ENCODE measurements at places on chromosomes 2 and 18.

DNA sequence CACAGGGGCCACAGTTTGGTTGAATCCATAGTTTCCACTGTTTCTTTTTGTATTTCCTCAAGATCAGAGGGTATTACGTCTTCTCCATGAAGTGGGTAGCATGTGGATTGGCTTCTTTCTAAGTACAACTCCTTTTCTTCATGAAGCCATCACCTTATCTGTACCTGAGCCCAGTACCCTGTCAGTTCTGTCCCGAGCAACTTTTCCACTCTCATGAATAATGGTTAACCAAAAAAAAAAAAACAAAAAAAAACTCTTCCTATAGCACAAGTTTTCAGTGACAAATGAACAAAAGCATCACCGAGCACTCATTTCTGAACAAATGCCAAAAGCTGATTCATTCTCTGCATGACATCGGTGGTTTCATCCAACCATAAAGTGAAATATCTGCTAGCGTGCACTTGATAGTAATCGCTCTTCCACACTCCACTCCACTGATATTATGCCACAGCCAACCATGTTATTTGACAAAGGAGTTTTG is 53.0 kb upstream of the CCDC150 start:
- DNase-seq, result peak; percentile 83

DNA sequence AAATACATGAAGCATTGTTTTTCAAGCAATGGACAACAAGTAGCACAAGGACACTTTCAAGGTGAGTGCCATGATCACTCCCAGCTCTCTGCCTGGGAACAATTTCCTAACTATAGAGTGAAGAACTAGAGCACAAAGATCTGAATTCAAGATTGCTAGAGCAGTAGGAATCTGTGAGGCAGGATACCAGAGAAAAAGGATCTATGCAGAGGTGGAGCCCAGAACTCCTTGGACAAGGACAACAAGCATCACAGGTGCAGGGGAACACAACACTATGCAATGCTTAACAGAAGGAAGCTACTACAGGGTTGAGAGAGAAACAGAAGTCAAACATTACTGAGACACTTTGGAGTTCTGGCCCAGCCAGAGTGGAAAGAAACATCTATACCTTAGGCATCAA is 24.7 kb downstream of the ATL2 start:
- no peak for DNase-seq

GRCh38 chr2:29831560-29831959 is 89.8 kb downstream of the ALK start:
- DNase-seq, result no peak

GRCh38 chr2:129908721-129909373 is 70.6 kb upstream of the RAB6C start:
- DNase-seq, result no peak

GRCh38 chr2:222833410-222833809 is 27.4 kb upstream of the ACSL3 start:
- no peak for DNase-seq

DNA sequence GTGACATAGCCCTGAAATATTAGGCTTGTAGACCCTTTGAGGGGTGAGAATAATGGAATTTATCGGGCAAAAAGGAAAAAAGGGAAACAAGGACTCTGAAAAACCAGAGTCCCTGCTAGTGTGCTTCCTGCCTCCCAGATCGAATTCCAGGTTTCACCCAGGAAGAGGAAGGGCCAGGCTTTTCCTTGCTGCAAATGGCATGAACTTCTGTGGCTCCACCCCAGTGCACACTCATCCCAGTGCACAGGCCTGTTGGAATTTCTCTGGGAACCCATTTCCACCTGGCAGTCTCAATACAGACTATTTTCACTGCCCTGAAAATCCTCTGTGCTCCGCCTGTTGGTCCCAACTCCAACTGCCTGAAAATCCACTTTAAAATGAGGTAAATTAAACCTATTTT is 29.9 kb downstream of the C18orf54 start:
- DNase-seq, result no peak

DNA sequence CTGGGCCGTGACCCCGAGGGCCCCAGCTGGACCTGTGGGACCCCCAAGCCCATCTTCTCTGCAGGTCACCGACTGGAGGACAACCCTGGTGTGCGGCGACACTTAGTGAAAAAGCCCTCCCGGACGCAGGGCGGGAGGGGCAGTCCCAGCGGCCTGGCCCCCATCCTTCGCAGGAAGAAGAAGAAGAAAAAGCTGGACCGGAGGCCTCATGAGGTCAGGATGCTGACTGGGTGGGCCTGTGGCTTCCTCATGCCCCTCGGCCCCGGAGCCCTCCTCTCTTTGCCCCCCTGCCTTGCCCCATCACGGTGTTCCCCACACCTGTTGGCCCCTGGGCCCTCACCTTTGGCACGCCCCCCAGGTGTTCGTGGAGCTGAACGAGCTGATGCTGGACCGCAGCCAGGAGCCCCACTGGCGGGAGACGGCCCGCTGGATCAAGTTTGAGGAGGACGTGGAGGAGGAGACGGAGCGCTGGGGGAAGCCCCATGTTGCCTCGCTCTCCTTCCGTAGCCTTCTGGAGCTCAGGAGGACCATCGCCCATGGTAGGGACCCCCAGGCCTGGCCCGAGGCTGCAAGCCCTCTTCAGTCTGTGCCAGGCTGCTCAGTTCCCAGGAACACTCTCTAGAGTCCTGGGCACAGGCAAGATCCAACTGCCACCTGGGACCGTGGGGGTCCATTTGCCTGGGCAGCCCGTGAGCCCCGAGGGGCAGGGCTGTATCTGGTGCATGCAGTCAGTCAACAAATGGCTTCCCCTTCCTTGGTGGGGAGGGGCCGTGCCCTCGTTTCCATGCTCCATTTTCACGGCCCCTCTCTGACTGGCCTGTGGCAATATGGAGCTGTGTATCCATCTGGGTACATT is 4.7 kb downstream of the SLC4A3 start:
- DNase-seq, result no peak

GRCh38 chr2:75920859-75921551 is 210.3 kb upstream of the GCFC2 start:
- DNase-seq, result no peak

DNA sequence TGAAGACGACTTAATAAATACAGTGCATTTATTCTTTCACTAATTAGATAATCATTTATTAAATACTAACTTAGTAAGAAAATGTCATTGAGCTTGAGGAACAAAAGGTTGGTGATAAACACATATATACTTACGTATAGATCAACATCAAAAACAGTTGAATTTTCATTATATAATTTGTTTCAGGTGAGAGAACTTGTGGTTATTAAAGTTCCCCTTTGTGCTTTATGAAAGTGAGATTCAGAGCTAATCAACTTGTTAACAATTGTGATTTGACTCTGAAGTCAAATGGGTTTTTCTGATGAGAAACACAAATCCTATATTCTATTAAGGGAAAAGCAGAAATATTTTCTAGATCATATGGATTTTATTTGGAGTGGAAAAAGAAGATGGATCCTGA is 524.0 kb downstream of the SOX11 start:
- DNase-seq, result no peak

DNA sequence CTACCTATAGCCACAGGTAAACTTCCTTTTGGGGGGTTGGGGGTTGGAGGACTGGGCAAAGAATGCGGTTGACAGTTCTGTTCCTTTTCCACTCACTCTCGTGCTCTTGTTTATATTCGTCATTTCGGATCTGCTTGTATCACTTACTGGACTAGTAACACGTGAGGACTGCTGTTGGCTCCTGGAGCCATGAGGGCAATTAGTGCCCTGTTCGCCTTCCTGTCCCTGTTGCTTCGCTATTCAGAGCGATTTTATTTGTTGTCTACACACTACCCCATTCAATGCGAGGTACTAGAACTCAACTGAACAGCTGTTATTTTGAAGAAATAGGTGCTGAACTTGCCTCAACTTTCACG is 1.1 kb downstream of the KCNJ3 start:
- no peak for DNase-seq

DNA sequence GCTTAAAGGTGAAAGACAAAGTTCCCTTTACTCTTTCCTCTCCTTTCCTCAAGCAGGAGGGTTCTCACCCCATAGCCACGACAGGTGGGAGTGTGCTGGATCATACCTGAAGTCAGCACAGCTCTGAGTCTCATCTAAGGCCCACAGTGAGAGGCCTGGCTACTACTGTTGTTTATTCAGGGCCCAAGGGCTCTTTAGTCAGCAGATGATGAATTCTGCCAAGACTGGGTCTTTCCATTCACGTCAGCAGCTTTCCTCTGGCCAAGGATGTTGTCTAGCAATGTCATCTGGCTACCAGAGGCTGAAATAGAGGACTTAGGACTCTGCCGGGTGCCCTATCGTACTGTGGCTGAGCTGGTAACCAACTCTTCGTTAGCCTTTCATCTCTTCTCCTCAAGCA is 308.4 kb upstream of the THUMPD2 start:
- peak; percentile 71 for DNase-seq

DNA sequence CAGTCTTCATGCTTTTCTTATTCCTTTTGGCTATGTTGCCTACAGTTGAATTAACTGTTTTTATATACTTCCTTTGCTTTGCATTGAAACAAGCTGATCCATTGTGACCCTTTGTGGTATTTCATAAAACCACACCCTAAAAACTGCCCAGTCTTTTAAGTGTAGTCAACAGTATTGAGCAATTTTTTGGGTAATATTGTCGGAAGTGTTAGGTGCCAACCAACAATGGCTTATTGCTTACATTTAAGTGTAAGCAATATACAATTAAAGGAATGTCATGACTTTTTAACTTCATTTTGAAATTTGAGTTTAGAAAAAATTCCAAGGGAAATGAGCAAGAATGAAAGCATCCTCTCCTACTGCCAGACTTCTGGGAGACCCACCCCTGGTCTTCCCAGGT is 174.1 kb downstream of the NEDD4L start:
- peak; percentile 54 for DNase-seq

DNA sequence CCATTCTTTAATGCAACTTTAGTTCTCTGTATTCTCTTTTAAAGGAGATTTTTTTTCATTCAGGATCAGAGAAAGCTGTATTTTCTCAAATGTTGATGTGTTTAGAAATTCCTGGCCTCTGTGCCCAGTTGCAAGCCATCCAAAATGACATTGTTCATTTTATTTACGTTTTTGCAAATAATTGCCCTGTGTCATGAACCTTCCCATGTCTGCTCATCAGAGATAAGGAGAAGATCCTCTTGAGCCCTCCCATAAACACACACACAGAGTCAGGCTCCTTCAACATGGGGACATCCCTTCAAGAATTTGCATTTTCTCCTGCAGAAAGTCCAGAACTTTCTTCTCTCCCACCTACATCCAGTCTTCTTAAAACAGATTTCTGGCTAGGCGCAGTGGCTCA is 258.8 kb downstream of the GBX2 start:
- no peak for DNase-seq

DNA sequence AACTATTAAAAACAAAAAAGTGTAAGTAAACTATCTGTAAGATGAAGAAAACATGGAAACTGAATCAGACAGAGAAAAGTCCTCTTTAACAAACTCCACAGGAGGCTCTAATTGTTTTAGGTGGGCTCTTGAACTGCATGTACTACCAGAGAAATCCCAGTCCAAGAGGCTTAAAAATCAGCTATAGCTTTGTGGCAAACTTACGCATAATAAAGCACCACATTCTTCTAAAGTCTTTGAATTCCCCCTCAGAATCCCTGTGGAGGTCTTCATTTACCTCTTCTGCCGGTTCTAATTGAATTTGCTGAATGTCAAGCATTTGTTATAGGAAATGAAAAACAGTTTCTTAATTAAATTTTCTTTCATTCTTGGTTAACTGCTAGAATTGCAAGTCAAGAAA is 40.8 kb downstream of the CHN1 start:
- DNase-seq, result no peak

GRCh38 chr2:70684846-70685622 is 83.0 kb downstream of the ADD2 start:
- DNase-seq, result no peak

DNA sequence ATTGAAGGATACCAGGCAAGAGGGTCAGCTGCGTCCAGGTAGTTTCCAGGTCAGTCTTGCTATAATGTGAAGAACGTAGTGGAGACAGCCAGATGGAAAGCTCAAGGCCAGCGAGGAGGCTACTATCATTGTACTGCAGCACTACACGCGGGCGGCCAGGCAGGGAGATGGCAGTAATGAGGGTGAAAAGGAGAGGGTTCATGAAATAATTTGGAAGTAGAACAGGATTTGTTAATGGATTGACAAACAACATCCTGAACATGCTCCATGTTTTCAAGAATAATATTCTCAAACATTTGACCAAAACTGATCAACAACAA is 17.1 kb downstream of the SPIRE1 start:
- DNase-seq, result no peak

DNA sequence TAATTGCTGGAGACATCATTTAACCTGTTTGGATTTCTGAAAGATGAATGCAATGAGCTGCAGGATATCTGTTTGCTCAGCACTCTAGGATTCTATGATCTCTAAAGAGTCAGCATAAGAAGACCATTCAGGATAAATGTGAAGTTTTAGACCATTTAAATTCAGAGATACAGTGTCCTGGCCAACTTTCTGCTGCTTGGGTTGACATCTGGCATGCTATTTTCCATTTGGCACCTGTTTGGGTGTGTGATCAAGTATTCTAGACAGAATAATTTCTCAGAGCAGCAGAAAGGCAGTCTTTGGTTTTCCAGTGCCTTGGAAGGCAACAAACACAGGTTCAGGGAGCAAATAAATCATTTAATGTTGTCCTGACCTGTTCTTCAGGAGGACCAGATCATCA is 144.8 kb upstream of the NDUFV2 start:
- DNase-seq, result no peak

- peak; percentile 96 for DNase-seq
These were observed 16.4 kb downstream of the CRIM1 start for GRCh38 chr2:36371928-36372391.

DNA sequence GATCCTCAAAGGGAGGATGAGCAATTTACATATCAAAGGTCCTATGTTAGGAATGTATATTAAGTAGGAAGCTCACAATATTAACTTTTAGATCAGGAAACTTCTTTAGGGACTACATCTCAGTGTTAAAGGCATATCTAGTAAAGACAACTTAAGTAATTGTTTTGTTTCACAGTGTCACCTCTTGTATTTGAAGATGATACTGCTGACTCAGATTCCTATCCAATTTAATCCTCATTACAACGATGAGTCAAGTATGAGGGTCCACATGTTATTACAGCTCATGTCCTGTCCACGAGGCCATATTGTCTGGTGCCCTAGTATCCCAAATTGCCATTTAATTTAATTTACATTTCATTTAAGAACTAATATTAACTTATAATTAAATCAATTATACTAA is 523.9 kb downstream of the CCDC85A start:
- no peak for DNase-seq

DNA sequence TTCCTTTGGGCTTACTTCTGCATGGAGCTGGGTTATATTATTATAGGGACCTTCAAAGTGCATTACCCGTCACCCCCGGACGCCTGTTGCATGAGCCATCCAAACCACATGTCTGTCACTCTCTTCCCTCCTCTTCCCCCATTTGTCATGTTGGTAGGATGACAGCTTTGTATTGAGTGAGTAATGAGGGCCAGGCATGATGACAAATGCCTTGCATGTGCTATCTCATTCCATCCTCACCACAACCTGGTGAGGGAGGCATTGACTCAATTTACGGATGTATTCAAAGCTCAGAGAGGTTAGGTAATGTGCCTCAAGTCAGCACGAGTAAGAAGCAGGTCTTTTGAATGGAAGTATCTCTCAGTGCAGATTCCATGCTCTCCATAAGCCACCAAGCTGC is 510.5 kb upstream of the TNP1 start:
- peak; percentile 73 for DNase-seq
